ENCODE measurements at places on chromosomes 2 and 18. TPM values are rescaled to one million over a fixed set of nuclear protein-coding genes. Genes with fewer than 3 reads are reported as not detected.

Gene POMC
- 8.0 TPM for total RNA-seq

Gene UGT1A7
- not detected for total RNA-seq

DNA sequence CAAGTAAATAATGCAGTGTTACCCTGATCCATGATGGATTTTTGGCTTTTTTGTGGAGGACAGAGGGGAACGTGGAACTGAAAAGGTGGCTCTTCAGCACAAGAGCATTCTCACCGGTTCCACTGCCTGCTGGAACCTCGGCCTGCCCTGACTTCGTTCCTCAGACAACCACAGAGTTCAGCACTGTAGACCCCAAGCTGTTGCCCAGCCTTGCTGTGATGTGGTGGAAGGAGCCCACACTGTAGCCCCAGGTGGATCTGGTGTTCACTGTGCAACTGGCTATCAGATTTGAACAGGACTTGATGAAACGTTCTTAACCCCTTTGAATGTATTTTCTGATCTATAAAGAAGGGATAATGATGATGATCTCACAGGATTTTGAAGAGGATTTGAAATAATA lies 293.5 kb downstream of the TRIB2 start:
- no peaks in the 10 kb centered on the region for H3K4me1 ChIP-seq
- H3K27me3 ChIP-seq: peaks cover 50% of the 10 kb centered on the region
- DNase-seq: no peak
- no peak overlapping the region for H3K27ac ChIP-seq

- no peak for DNase-seq
- peaks cover 7% of the 10 kb centered on the region for H3K27me3 ChIP-seq
- no peak overlapping the region for H3K4me3 ChIP-seq
- H3K4me1 ChIP-seq: no peaks in the 10 kb centered on the region
These were observed 63.0 kb upstream of the STPG4 start for GRCh38 chr2:47218066-47218581.

DNA sequence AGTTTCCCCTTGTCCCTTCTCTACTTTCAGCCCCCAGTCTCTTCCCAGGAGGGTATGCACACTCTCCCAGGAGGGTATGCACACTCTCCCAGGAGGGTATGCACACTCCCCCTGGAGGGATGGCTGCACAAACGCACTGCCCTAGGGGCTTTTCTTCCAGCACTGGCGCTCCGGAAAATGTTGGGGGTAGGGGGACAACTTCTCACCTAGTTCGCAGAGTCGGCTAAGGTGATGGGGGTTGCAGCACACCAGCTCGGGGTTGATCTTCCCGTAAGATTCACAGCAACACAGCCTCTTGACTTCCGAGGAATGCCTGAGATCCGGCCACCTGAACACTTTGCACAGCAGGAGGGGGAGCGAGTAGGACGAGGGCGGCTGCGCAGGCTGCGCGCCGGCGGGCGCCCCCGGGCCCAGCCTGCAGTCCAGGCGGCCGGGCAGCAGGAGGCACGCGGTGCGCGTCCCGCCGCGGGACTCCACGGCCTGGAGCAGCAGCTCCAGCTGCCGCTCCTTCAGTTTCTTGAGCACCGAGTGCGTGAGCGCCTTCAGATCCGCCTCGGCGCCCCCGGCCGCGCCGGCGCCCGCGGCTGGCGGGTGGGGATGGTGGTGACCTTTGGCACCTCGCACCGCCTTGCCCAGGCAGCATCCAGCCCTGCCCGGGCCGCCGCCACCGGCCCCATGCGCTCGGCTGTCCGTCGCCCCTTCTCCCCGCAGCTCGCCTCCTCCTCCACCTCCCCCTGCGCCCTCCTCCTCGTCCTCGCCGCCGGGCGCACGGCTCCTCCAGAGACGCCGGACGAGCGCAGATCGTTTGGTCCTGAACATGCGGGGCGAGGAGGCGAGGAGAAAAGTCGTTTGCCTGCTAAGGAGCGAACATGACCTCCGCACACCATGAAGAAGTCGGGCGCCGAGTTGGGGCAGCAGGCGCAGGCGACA lies 894 bp downstream of the SMAD7 start:
- H3K4me3 ChIP-seq: peak overlapping the region; percentile 94
- peaks cover 10% of the 10 kb centered on the region for H3K36me3 ChIP-seq
- peaks cover 43% of the 10 kb centered on the region for H3K4me1 ChIP-seq

GRCh38 chr2:76579911-76580310 lies 869.2 kb upstream of the GCFC2 start:
- no peak overlapping the region for H3K4me3 ChIP-seq
- H3K36me3 ChIP-seq: peaks cover 2% of the 10 kb centered on the region
- H3K27me3 ChIP-seq: no peaks in the 10 kb centered on the region
- H3K27ac ChIP-seq: no peak overlapping the region

GRCh38 chr18:25648716-25649260 lies 296.8 kb upstream of the ZNF521 start:
- no peak for DNase-seq
- H3K27me3 ChIP-seq: no peaks in the 10 kb centered on the region
- no peak overlapping the region for H3K4me3 ChIP-seq
- no peak overlapping the region for H3K27ac ChIP-seq

- H3K4me3 ChIP-seq: no peak overlapping the region
- H3K36me3 ChIP-seq: no peaks in the 10 kb centered on the region
- DNase-seq: no peak
These were observed 106.9 kb downstream of the CDK15 start for GRCh38 chr2:201913201-201913600.
